CD4-positive, alpha-beta T cell treated with Interleukin-17A for 1 hour (primary cell): ENCODE measurements at places on chromosomes 2 and 18.

DNA sequence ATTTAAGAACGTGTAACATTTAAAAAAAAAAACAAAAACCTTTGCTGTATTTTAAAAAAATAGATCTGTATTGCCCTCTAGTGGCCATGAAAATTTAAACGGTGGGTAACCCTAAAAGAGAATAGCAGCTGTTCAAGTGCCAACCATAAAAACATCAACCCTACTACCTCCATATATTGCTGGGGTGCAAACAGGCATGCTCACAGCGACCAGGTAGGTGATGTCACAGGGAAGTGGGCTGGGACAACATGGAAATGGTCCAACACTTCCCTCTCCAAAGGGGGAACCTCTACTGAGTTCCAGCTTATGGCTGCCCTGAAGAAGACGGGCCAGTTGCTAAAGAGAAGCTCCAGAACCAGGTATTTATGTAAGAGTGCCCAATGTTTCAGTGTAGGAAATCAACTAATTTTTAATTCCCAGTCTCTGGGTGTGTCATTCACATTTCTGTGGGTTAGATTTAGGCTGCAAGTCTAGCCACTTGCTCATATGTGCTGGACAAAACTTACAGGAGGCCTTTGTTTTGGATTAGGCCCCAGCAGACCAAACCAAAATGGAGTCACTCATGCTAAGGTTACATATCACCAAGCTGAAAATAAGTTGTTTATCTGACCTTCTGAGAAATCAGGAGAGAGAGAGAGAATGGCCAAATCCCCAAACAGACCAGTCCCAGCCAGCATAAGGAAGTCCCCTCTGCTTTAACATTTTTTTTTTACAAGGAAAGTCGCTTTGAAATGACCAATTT is 54.5 kb downstream of the SKA1 start:
- DNase-seq: peak; percentile 13

DNA sequence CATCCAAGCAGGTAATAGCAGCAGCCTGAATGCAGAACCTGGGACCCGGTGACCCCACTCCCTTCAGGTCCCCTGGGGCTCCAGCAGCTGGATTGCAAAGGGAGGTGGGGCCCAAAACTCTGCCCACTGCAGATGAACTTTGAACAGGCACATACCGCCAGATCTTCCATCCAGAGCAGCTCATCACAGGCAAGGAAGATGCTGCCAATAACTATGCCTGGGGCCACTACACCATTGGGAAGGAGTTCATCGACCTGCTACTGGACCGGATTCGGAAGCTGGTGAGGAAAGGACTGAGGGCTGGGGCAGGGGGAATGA is 9.2 kb upstream of the DNAJB2 start:
- no peak for DNase-seq

DNA sequence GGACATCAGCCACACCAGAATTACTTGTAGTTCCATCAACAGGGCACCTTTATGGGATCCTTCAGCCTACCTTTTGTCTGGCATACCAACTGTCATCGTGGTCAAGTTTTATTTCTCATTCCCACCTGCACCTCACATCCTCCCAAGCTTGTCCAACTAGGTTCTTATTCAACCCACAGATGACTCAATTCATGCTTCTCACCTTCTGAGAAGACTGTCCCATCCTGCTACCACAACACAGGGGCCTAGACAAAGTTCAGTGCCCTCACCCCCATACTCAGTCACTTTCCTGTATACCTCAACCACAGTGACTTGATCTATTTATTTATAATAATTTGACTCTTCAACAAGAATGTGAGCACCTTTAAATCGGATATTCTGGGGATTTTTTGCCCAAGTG is 114.4 kb upstream of the ACVR1C start:
- no peak for DNase-seq

DNA sequence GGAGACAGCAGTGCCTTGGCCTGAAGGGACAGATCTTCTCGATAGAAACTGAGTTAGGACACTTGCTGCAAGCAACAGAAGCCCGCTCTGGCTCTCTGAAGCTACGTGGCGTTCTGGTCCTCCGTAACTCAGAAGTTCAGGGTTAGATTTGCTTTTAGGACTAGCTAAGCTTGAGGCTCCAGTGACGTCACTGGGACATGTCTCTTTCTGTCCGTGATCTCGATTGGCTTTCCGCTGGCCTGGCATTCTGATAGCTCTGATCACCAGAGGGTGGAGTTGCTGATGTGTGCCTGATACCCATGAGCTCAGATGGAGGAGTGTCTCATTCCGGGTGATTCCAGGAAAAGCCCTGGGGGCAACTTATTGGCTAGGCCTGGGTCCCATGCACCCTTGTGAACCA is 75.0 kb downstream of the GLI2 start:
- DNase-seq: no peak

DNA sequence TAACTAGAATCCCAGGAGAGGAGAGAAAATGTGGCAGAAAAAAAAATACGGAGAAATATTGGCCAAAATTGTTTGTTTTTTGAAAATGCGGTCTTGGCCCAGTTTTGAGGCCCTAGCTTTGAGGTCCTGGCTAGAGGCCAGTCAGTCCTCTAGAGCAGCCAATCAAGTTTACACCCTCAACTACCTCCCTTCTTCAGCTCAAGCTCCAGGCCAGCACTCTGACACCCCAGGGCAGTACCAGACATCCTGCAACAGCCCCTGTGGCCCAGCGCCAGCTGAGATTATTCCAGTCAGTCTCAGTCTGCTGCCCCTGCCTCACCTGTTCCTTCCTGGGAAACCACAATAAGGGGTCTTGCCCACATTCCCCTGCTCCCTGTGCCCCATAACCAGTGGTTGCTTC is 107.7 kb downstream of the UGGT1 start:
- no peak for DNase-seq

DNA sequence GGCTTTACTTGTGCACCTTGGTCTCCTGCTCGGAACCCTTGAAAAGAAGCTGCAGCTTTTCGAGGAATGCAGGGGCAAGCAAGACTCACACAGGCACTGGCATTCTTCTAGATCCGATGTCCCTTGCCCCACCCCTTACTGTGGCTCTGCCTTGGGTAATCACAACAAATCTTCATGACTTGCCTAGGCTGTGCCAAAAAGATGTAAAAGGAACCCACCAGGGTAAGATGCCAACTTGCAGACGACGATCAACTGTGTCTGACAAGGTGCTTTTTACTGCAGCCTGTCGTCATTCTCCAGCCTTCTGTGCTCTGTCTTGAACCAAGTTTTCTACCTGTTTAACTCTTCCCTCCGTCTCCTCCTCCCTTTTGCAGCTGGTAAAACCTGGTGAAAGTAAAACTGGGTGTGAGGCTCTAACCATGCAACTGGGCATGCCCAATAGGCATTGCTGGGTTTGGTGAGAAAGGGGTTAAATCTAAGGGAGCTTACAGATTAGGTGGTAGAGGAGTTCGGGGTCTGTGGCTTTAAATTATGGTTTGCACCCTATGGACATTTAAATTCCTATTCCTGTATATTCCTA is 909 bp upstream of the NRXN1 start:
- no peak for DNase-seq

DNA sequence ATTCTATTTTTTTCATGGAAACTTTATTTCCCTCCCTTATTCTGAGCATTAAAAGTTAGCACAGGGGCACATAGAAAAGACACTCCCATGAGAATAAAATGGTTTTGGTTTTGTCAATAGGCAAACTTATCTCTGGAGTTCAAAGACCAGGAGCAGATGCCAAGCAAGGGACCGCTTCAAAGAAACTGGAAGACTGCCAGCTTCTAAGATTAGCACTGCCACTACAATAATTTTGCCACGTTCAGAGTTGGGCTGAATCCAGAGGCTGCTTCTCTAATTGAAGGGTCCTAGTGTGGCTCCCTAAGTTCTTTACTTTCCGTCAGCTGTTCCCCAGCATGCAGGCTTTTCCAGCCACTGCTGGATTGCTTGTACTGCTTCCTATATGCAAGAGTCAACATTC is 681.0 kb upstream of the GCFC2 start:
- DNase-seq: no peak

DNA sequence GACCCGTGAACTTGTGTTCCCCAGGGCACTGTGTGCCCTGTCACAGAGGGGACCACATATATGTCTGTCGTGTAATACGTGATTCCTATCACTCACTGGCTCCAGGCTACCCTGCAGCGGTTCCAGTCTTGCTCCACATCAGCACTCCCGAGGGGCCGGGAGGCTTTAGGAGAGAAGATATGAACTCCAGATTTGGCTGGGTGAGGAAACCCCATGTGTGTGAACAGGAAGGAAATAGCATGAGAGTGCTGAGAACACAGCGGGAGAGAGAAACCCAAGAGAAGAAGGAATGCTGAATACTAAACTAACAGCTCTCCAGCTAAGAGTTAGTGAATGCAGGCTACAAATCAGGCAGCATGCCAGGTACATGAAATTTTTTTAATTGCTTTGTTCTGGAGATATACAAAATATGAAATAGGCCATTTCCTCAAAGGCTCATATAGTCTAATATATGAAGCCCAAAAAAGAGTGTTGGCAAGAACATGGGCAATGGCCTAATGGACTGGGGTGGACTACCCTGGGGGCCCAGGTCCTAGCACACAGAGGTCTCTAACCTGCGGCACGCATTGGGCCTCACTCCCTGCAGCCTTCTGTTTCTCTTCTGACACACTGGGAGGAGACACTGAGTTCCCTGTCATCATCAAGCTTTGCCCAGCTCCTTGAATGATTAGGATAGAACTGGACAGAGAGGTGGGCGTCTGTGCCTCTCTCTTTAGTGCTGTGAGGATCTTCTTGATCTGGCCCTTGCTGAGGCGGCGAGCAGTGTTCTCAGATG is 372.8 kb upstream of the RAB6C start:
- DNase-seq: no peak

GRCh38 chr2:211900518-211900917 is 638.1 kb downstream of the ERBB4 start:
- DNase-seq: no peak

- DNase-seq: no peak
Observed at GRCh38 chr2:144310889-144311608, 208.9 kb downstream of the ZEB2 start.

- DNase-seq: no peak
Observed at GRCh38 chr2:207173641-207174040, 7.9 kb upstream of the KLF7 start.

DNA sequence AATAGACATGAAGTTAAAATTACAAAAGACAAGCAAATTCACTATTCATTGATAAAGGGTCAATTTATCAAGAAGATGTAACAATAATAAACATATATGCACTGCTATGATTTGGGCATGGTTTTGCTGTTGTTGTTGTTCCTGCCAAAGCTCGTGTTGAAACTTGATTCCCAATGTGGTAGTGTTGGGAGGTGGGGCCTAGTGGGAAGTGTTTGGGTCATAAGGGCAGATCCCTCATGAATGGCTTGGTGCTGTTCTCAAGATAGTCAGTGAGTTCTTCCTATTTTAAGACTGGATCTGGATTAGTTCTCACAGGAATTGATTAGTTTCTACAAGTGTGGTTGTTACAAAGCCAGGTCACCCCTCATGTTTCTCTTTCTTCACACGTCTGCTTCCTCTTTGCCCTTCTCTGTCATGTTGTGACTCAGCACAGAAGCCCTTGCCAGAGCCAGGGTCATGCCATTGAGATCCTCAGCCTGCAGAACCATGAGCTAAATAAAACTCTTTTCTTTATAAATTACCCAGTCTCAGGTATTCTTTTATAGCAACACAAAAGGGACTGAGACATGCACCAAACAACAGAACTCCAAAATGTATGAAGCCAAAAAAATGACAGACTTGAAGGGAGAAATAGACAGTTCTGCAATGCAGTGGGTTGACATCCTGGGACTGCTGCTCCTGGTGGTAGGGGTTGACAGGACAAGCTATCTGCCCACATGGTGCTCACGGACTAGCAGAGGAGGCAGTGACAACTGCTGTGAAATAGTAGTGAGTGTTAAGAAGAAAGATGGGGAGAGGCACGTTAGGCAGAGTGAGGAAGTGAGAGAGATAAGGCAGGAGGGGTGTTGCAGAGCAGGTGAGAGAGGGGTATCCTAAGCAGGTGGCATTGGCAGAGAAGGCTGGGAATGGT is 18.6 kb upstream of the SKA1 start:
- DNase-seq: no peak
